ENCODE measurements at places on chromosomes 4 and X. TPM values are rescaled to one million over a fixed set of nuclear protein-coding genes. Genes with fewer than 3 reads are reported as not detected.

Gene EGF
- 28.3 TPM for polyA plus RNA-seq

Gene TAF7L
- 0.18 TPM for polyA plus RNA-seq

Gene ARMCX2
- polyA plus RNA-seq = 39.7 TPM

Gene SPINK2
- 0.72 TPM for polyA plus RNA-seq

Gene ZNF732
- polyA plus RNA-seq = 0.85 TPM

Gene ZIC3
- not detected for polyA plus RNA-seq

Gene CT45A10
- not detected for polyA plus RNA-seq

Gene TTC29
- polyA plus RNA-seq = 0.10 TPM

Gene TASL
- 0.96 TPM for polyA plus RNA-seq

Gene CXCL3
- 1.4 TPM for polyA plus RNA-seq

Gene DDX3X
- 202 TPM for polyA plus RNA-seq

Gene IL2
- polyA plus RNA-seq = 0.24 TPM

Gene TBC1D1
- polyA plus RNA-seq = 116 TPM

Gene PPBP
- polyA plus RNA-seq = 1.8 TPM

Gene ERCC6L
- polyA plus RNA-seq = 2.4 TPM

Gene TCEAL2
- 6.6 TPM for polyA plus RNA-seq

Gene LRAT
- polyA plus RNA-seq = 1.6 TPM

Gene SSX4
- polyA plus RNA-seq = not detected

Gene MAGEA10
- 0.06 TPM for polyA plus RNA-seq

Gene AMBN
- not detected for polyA plus RNA-seq

Gene ARX
- 1.8 TPM for polyA plus RNA-seq

Gene SNCA
- 26.0 TPM for polyA plus RNA-seq

Gene OTOP1
- not detected for polyA plus RNA-seq

Gene MTTP
- polyA plus RNA-seq = 459 TPM

Gene ATP1B4
- 0.45 TPM for polyA plus RNA-seq
